NCI-H524 (cell line): ENCODE measurements at places on chromosomes 6 and 20.

DNA sequence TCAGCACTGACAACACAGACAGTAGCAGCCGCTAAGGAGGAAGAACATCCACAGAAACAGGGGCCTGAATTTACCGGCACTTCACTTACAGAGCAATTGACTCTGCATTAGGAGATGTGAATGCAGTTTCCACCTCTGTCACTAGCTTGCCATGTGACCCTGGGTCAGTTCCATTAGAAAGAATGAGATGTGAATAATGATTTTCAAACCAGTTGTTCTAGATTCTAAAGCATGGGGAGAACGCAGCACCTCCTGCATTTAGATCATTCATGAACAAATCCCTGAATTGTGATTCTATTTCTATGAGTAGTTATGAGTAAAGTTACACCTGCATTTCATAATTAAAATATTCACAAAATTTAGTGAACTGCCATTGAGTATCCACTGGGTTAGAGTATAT lies 197.3 kb upstream of the EXOC2 start:
- no peak for DNase-seq

- peak; percentile 78 for DNase-seq
Measured at GRCh38 chr6:35581633-35582032, 68.9 kb upstream of the TULP1 start.

DNA sequence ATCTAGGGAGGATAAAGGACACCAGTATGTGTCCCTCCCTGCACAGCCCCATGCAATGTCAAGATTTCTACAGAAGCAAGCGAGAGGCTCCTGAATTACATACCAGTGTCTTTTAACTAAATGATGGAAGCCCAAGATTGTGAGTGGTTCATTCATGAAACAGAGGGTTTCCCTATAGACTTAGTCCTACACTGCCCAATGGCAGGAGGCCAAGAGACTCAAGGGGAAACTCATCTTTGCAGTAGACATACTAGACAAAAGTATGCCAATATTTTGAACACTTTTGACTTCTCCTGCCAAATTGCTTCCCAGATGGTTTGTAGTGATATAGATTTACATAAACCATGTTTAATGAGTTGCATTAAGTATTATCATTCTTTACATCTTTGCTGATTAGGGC lies 557.2 kb upstream of the JAG1 start:
- peak; percentile 54 for DNase-seq

- DNase-seq = peak; percentile 74
Measured at GRCh38 chr20:35171753-35172433, at the start of gene PROCR. Gene PROCR, plus strand, starts transcription at chr20:35172072. Its CDS starts 83 bp downstream, at chr20:35172155.

GRCh38 chr6:134835993-134836392 lies 113.9 kb downstream of the ALDH8A1 start:
- DNase-seq = peak; percentile 66

GRCh38 chr20:50265245-50265946 lies 74.8 kb downstream of the CEBPB start:
- no peak for DNase-seq

DNA sequence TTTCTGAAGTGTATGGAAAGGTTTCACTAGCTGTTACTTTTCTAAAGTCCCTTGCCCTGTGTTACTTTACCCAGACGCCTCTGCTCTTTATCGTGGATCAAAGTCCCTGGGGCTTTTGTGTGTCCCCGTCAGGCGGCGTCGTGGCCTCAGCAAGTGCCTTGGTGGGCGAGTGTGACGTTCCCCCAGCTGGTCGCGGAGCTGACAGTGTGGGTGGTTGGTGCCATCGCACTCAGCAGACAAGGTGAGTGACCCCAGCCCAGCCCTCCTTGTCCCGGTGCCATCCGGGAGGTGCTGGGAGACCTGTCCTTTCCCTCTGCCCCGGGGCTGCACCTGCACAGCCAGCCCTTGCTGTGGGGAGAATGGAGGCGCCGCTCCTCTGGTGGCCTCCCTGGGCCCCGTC lies 27.3 kb upstream of the TCFL5 start:
- DNase-seq = no peak

DNA sequence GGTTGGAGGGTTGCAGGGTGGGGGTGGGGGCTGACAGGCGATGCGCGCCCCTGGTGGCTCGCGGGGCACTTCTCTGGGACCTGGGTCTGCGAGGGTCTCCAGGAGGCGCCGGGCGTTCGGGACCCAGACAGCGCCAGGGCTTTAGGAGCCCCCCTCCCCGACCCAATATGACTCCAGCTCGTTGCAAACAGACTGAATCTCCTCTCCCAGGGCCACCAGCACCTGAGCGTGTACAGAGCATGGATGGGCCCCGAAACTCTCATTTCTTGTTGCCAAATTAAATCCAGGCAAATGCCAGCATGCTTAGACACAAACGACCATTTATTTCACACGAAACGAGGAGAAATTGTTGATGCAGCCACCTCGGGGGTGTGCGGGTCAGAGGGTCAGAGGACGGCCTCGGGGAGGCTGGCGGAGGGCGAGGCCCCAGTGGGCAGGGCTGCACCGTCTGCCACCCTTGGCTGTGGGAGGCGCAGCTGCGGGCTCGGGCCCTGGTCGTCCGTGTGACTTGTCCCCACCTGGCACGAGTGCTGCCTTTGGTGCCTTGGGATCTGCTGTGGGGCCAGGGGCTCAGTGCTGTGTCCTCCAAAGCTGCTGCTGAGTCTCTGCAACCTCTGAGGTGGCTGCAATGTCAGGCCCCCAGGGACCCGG lies 20.9 kb upstream of the GATA5 start:
- peak; percentile 37 for DNase-seq

DNA sequence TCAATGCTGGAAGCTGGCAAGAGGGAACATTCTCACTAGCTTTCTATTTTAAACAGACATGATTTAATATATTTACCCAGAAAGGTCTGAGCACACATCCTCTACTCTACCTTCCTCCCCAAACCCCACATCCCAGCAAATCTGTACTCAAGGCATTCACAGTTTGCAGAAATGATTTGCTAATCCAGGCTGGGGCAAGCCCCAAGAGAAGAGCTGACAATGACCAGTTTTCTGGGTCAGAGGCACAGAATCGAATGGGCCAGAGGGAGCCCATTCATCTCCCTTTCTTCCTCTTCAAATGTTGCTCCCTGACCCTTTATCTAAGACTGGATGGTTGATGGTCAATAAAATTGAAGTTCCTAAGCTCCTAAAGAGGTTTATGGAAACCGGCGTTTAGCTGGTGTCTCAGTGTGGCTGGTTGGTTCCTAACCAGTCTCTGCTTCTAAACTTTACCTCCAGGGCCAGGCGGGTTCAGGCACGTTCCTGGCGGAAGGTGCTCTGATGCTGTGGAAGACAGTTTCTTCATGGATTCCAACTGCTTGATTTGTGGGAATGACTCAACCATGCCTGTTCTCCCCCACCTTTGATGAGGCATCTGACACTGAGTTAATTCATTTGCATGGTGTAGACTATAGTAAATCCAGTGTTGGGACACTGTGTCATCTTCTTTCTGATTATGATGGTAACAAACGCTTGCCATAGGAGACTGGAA lies 96.4 kb upstream of the IYD start:
- DNase-seq = no peak

GRCh38 chr6:17486680-17487079 lies 93.3 kb downstream of the CAP2 start:
- no peak for DNase-seq

GRCh38 chr6:134431421-134431859 lies 113.5 kb upstream of the SGK1 start:
- DNase-seq = no peak

DNA sequence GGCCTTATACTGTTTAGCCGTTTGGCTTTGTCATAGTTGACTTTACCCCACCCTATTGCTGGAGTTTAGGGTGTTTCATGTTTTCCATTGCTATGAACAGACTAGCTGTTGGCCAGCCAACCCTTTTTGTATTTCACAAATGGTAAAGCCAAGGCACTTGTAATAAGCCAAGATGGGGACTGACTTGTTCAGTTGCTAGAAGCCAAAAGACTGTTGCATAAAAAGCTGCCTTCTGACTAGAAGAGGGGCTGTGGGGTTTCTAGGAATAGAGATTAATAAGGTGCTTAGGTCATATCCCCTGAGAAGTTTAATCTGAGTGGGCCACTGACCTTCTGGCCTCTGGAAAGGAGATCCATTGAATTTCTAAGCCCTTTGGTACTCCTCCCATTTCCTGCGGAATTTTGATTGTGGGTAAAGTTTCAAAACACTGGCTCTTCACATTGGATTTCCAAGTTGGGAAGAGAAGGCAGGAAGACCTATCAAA lies 211.1 kb downstream of the PLCB4 start:
- DNase-seq = no peak

DNA sequence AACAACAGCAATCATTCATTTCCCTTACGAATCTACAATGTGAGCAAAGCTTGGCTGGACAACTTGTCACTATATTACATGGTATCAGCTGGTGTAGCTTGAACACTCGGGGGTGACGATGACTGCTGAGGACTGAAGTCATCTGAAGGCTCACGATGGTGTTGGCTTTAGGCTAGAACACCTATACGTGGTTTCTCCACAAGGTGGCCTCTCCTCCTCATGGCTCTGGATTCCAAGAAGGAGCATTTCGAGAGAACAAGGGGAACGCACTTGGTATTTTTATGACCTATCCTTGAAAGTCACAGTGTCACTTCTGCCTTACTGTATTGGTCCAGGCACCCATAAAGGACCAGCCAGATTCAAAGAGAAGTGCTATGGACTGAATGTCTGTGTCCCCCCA lies 37.5 kb upstream of the ADGRF1 start:
- DNase-seq = no peak

- DNase-seq = no peak
Measured at GRCh38 chr6:108648191-108648590, 87.5 kb downstream of the FOXO3 start.

DNA sequence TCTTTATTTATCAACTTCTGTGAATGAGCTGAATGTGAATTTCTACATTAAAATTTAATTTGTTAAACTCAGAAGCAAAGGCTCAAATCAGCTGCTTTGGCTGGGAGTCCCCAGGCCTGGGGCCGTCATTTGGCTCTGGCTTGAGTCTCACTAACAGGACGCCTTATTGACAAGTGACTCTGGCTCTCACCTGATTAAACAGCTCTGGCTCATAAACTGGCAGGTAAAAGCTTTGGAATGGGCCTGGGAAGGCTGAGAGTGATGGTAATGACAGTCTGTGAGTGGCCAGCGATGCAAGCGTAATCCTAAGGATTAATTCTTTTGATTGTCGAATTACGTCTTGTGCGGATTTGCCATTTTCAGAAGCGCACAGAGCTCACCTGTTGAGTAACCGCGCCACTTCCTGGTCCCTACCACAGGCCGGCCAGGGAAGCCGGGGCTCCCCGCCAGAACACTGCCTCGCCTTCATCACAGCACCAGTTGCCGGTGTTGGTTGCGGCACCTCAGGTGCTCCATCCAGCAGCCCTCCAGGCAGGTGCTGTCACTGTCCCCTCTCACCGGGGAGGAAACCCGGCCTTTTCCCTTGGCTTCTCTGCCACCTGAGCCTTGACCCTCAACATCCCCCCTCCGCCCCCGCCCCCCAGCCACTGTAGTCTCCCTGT lies 110.7 kb downstream of the ZDHHC14 start:
- no peak for DNase-seq

DNA sequence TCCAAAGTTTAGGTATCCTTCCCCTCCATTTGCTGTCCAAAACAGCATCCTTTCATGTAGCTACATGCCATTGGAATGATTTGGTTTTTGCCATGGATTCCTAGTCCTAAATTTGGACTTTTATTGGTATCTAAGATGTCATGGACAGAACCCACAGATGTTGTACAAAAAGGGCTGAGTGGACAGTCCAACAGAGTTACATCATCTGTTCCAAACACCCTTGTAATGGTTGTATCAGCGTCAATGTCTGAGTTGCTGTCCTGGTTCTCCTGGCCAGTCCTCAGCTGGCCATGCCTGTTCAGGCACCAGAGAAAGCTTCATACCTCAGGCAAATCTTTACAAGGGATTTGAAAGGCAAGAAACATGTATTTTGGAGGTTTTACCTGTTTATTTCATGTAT lies 191.3 kb downstream of the ESR1 start:
- DNase-seq = no peak

DNA sequence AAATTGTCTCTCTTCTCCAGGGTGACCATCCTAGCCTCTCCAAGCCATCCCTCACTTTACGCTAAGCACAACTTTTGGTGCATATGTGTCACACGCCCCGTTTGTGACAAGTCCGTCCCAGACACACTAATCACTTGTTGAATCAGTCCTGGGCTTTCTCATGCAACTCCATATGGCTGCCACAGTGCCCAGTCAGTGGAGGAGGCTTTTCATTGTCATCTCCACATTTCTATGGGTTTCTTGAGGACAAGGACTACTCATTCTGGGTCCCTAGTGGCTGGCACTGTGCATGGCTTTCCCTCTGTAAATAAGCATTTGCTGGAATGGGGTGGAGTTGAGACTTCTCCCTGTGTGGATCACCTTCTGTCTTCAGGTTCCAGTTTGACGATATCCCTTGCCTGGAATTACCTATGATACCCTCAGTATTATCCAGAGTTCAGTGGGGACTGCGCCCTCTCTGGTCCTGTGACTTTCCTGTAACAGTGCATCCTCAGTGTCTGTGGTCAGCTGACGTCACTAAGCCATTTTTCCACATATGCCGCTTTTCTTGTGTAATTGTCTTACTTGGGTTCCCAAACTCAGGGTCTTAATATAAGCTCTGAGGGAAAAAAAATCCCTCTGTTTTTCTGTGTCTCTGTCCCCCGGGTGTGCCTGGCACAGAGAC lies 59.8 kb upstream of the MYL9 start:
- DNase-seq = no peak

GRCh38 chr20:51876313-51876940 lies 74.1 kb upstream of the SALL4 start:
- DNase-seq = no peak

- peak; percentile 87 for DNase-seq
Measured at GRCh38 chr6:111564482-111564945, 41.2 kb downstream of the TRAF3IP2 start.

DNA sequence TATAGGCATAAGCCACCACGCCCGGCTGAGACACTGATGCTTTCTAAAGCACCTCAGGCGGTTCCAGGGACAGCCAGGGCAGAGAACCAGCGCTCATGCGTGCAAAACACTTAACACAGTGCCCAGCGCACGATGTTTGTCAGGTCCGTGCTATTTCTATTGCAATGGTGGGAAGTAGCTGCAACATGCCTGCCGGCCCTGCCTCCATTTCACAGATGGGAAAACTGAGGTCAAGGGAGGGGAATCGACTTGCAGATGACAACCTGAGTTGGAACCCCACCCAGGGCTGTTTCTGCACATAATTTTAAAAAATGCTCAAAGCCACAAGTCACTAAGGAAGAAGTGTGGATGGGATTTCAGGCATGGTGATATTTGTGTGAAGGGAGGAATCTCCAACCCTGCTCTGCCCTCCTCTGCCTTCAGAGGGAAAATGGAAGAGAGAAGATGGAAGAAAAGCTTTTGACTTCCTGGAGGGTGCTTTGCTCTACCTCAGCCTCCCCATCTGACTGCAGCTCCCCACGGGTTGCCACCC lies 39.9 kb downstream of the KIAA1755 start:
- DNase-seq = no peak
